ENCODE measurements at places on chromosomes 1 and 21.

DNA sequence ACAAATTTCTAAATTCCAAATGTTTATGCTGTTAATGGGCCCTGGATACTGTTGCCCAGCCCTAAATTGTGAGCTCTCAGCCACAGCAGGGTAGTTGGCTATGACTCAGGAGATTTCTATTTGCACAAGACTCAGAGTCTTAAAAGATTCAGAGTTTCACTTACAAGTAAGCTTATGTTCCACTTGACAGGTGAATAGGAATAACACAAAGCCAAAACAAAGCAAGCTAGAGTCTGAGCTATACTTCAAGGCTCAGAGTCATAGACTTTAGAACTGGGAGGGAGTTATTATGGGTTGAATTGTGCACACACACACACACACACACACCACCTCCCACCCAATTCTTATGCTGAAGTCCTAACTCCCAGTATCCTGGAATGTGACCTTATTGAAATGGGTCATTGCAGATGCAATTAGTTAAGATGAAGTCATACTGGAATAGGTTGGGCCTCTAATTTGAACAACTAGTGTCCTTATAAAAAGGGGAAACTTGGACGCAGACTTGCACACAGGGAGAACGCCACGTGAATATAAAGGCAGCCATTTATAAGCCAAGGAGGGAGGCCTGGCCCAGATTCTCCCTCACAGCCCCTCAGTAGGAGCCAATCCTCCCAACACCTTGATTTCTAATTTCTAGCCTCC lies 30.2 kb downstream of the PRDX6 start:
- DNase-seq, result no peak

GRCh38 chr1:45304311-45305081 lies 22.2 kb upstream of the HPDL start:
- no peak for DNase-seq

DNA sequence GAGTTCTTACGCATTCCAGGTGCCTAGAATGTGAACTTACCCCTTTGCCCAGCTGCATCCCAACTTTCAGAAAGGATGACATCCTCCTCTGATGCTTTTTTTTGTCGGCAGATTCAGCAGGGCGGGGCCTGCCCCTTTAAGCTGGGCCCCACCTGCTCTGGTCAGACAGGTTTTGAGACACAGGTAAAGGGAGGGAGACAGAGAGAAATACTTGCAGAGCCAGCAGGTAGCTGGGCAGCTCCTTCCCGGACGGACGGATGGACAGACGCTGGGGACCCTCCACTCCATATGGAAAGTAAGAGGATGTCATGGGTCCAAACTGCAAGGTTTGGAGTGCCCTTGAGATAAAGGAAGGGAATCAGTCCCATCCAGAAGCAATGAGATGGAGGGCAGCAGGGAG lies at the start of gene TMEM79:
TMEM79 (plus strand) TSS at position 214 of the 400 bp plus-strand sequence. CDS start 902 bp downstream, outside the sequence.
- no peak for DNase-seq

DNA sequence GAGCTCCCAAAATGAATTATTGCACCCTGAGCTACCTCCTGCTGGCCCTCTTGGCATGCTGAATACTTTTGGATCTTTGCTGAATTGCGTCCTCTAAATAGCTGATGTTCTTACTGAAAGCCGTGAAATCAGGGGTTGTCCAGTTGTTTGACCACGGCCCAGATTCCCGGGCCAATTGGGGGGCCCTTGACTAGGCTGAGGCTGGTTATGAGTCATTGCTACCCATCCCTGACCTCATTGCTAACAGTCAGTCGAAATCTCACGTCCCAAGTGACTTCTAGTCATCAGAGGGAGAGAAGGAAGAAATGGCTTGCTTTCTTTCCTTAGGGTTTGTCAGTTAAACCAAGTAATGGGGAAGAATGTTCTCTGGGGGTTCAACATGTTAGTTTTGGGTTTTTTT lies 37.4 kb downstream of the SMYD2 start:
- no peak for DNase-seq

- DNase-seq, result no peak
Measured at GRCh38 chr1:227912866-227913265, 34.9 kb downstream of the WNT9A start.

GRCh38 chr1:2988256-2988655 lies 33.0 kb upstream of the ACTRT2 start:
- no peak for DNase-seq

DNA sequence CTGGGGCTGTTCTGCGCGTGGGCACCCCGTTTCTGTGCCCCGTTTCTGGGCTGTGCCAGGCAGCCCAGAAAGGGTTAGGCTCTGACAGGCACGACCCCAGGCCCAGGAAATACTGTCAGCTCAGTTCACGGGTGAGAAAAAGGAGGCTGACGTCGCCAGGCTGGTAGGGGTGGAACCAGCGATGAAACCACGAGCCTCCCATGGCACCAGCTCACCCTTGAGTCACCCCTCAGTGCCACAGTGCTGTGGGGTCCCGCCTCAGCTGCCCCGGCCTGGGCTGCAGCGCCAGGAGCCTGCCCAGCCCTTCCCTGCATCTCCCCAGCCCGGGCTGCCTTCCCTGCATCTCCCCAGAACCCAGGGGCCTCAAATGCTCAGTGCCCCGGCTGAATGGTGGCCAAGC lies 11.5 kb downstream of the MEGF6 start:
- DNase-seq, result peak; percentile 28

GRCh38 chr1:7707527-7707926 lies 63.6 kb upstream of the VAMP3 start:
- no peak for DNase-seq

GRCh38 chr21:38927776-38928175 lies 122.0 kb downstream of the ETS2 start:
- no peak for DNase-seq

Data from CD8-positive, alpha-beta T cell (primary cell).